ENCODE measurements at places on chromosomes 5 and 9.

- DNase-seq, result no peak
Measured at GRCh38 chr5:135891791-135892190, 3.9 kb downstream of the IL9 start.

DNA sequence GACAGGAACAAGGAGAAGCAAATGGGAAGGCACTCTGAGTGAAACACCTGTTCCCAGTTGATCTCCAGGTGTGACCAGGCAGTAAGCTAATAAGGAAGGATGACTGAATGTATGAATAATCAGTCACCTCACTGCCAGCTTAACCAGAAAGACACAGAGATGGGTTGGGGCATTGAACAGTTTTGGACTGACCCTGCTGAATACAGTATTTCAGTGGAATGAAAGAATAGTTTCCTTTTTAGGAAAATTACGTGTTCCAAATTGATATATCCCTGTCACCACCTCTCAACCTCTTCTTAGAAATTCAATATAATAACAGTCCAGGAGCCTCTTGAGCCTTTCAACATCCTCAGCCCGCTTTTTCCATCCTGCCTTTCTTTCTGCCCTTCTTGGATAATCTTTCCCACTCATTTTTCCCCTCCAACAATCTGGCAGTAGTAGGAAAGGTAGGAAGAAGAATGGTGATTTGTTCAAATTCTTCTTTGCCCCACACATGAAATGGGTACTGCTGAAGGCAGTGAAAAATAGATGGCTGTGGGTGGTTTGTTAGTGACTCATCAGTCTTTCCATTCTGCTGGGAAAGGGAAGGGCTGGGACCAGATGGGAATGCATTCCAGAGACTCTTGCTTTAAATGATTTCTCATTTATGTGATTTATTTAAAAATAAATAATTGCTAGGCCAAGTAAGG is 117.9 kb downstream of the ZSWIM6 start:
- no peak for DNase-seq

DNA sequence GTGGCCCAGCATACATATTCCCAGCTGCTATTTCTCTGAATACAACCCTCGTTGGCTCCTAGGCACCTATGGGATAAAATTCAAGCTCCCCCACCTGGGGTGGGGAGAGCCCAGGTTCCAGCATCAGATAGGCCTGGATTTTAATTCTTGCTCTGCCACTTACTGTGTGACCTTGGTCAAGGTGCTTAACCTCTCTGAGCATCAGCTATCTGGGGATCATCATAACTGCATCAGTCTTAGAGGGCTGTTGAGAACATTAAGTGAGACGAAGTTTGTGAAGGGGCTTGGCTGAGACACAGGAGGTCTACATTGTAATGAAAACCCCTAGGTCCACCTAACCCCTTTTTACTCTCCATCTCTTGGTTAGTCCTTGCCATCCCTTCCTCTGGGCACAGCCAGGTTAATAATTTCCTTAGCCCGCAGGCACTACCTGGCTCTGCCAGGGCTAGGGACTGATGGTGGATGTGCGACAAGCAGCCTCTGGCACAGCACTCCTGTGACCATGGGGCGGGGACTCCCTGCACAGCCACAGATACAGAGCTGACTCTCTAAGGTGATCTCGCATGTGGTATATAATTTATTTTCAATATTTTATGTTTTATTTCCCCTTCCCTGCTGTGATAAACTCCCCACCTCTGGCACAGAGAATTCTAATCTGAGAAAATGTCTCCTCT is 68.7 kb downstream of the CRB2 start:
- no peak for DNase-seq

GRCh38 chr5:89275066-89275855 is 392.3 kb upstream of the MEF2C start:
- no peak for DNase-seq

GRCh38 chr9:73539881-73540390 is 388.3 kb downstream of the ANXA1 start:
- no peak for DNase-seq

- no peak for DNase-seq
Measured at GRCh38 chr5:32503261-32503660, 58.7 kb upstream of the ZFR start.

- DNase-seq, result no peak
Measured at GRCh38 chr5:55888205-55888604, 37.0 kb downstream of the IL31RA start.

Measured in T47D (cell line).